Hepatic stellate cell (primary cell): ENCODE measurements at places on chromosomes 16 and 17.

DNA sequence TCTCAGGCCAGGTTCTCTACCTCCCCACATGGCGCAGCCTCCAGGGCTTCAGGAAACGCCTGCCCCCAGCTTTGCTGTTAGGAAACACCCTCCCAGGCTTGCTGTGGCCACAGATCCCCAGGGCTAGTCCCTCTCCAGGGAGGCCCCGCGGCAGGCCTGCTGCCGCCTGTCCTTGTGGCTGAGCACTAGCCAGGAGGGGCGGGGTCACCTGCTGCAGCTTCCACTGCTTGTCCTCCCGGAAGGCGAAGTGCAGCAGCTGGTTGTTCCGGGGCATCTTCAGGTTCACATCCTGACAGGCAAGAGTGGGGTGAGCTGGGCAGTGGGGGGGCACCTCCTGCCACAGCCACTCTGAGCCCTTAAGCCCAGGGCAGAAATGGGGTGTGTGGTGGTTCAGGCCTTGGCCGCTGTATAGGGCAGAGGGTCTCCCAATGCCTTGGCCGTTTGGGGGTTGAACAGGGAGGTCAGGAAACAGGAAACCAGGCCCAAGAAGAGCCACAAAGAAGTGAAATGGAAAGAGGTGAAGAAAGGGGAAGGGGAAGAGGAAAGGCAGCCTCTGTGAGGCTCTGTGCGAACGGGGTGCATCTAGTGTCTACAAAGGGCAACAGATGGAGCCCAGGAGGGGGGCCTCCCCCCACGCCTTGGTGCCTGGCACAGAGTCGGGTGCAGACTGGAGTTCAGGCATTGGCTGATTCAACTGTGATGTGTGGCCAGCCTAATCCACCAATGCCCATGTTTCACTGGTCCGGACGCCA, 2.0 kb downstream of the ROGDI start:
- DNase-seq: no peak

DNA sequence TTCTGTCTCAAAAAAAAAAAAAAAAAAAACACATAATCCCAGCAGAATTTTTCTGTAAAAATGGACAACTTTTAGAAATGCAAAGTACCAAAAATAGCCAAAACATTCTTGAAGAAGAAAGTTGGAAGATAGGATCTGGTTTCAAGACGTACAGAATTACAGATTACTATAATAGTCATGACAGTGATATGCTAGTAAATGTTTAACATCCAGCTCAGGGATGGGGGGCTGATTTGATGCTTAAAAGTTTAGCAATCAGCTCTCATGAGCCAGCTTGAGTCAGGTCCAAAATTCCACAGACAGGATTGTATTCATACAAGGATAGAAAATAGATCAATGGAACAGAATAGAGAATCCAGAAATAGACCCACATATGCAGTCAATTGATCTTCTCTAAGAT, 100.5 kb downstream of the CYB561 start:
- DNase-seq: no peak

GRCh38 chr16:14308368-14308723, 237.2 kb downstream of the MRTFB start:
- DNase-seq: no peak

GRCh38 chr17:2980211-2980903, 83.0 kb downstream of the OR1D5 start:
- no peak for DNase-seq

GRCh38 chr17:19539040-19539399, 5.4 kb downstream of the SLC47A1 start:
- DNase-seq: no peak

- DNase-seq: no peak
Observed at GRCh38 chr16:24991349-24991748, 23.8 kb downstream of the ARHGAP17 start.

- DNase-seq: no peak
Observed at GRCh38 chr16:2437032-2437790, 8.0 kb downstream of the CCNF start.

GRCh38 chr17:49741009-49741691, 22.8 kb downstream of the FAM117A start:
- peak; percentile 63 for DNase-seq

GRCh38 chr17:73943416-73944110, 259.9 kb upstream of the RPL38 start:
- DNase-seq: no peak

- DNase-seq: no peak
Observed at GRCh38 chr16:9823510-9823909, 358.7 kb downstream of the GRIN2A start.

GRCh38 chr16:49701789-49702494, 154.0 kb downstream of the ZNF423 start:
- DNase-seq: peak; percentile 29

DNA sequence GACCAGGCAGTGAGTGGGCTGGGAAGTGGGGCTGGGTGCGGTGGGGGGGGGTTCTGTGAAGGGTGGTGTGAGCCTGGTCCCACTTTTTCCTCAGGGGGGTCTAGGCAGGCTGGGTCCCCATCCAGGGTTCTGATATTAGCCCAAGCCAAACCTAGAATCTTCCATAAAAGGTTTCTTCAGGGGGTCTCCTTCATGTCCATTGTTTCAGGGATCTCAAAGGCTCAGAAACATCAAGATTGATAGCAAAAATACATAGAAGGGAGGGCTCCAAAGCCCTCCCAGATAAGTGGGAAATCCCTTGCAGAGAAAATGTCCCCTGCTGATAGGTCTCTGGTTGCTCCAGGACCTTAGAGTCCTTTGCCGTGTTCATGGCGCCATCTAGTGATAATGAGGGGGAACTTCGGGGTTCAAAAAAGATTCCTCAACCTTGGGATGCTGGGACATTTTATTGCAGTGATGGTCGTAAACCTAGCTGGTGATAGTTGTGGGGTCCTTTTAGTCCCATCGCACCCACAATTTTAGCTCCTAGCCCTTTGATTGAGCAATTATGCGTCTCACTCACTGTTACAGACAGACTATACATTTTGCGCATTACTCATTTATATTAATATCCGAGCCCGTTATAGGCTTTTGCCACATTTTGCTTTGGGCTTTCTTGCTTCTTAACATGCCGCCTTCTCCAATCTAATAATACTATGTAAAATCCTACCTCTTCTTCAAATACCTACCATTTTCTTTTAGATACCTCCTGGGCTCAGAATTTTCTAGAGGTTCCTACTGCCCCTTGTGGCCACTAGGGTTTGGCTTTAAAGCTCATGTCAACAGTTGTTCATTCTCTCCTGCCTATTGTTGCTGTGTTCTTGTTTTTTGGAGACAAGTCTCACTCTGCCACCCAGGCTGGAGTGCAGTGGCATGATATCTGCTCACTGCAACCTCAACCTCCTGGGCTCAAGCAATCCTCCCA, 35.1 kb downstream of the IGF2BP1 start:
- peak; percentile 88 for DNase-seq
